ENCODE measurements at places on chromosomes 7 and 10. TPM values are rescaled to one million over a fixed set of nuclear protein-coding genes. Genes with fewer than 3 reads are reported as not detected.

Gene BTBD16
- not detected for total RNA-seq

Gene GTF2IRD2
- 20.5 TPM for total RNA-seq

Gene CISD1
- 16.8 TPM for total RNA-seq

Gene NEUROG3
- total RNA-seq = not detected

Gene LRGUK
- total RNA-seq = under 0.01 TPM

Gene FFAR4
- total RNA-seq = not detected

Gene CUL2
- total RNA-seq = 25.9 TPM

Gene HOXA7
- 12.4 TPM for total RNA-seq

Gene LEP
- not detected for total RNA-seq

Gene CALN1
- total RNA-seq = not detected

Gene ERVW-1
- not detected for total RNA-seq

Gene AKR1C8
- not detected for total RNA-seq

Gene GJC3
- not detected for total RNA-seq

Gene PSTK
- total RNA-seq = 5.7 TPM

Gene ZC3HAV1
- total RNA-seq = 29.5 TPM

All from epithelial cell of alveolus of lung (primary cell).